ENCODE measurements at places on chromosomes 2 and 18. TPM values are rescaled to one million over a fixed set of nuclear protein-coding genes. Genes with fewer than 3 reads are reported as not detected.

The DYNAP gene
- not detected for polyA plus RNA-seq

The ANKZF1 gene
- 85.0 TPM for polyA plus RNA-seq

The BMP10 gene
- polyA plus RNA-seq, result not detected

The TAF1B gene
- polyA plus RNA-seq, result 2.3 TPM

- no peaks in the 10 kb centered on the region for H3K36me3 ChIP-seq
- H3K27me3 ChIP-seq, result no peaks in the 10 kb centered on the region
- no peak for DNase-seq
- no peak overlapping the region for H3K27ac ChIP-seq
Observed at GRCh38 chr2:109487871-109488655, 125.7 kb downstream of the SEPTIN10 start.

DNA sequence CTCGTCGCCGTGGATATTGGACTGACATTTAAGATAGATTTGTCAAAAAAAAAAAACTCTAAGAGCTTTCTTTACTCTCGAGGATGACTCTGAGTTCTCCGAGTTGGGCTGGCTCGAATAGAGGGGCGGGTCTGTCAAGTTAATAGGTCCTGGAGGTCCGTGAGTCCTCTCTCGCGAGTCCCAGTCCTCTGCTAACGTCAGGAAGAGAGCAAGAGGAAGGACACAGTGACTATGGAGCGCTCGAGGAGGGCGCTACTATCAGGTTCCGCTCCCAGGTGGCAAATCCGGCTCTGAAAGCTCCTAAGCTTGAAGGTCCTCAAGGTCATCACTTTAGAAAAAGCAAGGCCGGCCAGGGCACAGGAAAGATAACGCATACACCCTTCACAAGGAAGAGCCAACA lies 404 bp upstream of the AKAIN1 start:
- H3K36me3 ChIP-seq, result no peaks in the 10 kb centered on the region
- H3K27me3 ChIP-seq, result peaks cover 9% of the 10 kb centered on the region
- no peak overlapping the region for H3K4me3 ChIP-seq
- no peak for DNase-seq
- no peaks in the 10 kb centered on the region for H3K4me1 ChIP-seq
- H3K27ac ChIP-seq, result no peak overlapping the region

- no peaks in the 10 kb centered on the region for H3K4me1 ChIP-seq
- H3K36me3 ChIP-seq, result no peaks in the 10 kb centered on the region
- no peak overlapping the region for H3K4me3 ChIP-seq
- no peak for DNase-seq
- H3K27ac ChIP-seq, result peak overlapping the region; percentile 75
- no peaks in the 10 kb centered on the region for H3K27me3 ChIP-seq
Observed at GRCh38 chr2:43085929-43086328, 140.5 kb downstream of the ZFP36L2 start.

- H3K4me3 ChIP-seq, result no peak overlapping the region
- H3K27me3 ChIP-seq, result no peaks in the 10 kb centered on the region
- H3K27ac ChIP-seq, result no peak overlapping the region
Observed at GRCh38 chr18:13409026-13409425, 190.5 kb downstream of the LDLRAD4 start.

GRCh38 chr2:32719430-32719829 lies 91.6 kb downstream of the TTC27 start:
- no peaks in the 10 kb centered on the region for H3K27me3 ChIP-seq
- no peaks in the 10 kb centered on the region for H3K4me1 ChIP-seq
- H3K36me3 ChIP-seq, result no peaks in the 10 kb centered on the region
- no peak overlapping the region for H3K27ac ChIP-seq
- no peak for DNase-seq
- no peak overlapping the region for H3K4me3 ChIP-seq

- DNase-seq, result no peak
- H3K27me3 ChIP-seq, result peaks cover 21% of the 10 kb centered on the region
- no peaks in the 10 kb centered on the region for H3K36me3 ChIP-seq
- H3K4me3 ChIP-seq, result no peak overlapping the region
Observed at GRCh38 chr2:104658144-104658835, 195.6 kb upstream of the POU3F3 start.

- no peaks in the 10 kb centered on the region for H3K27me3 ChIP-seq
- H3K27ac ChIP-seq, result no peak overlapping the region
- no peak for DNase-seq
Observed at GRCh38 chr2:74653589-74653984, 460 bp upstream of the SEMA4F start.

DNA sequence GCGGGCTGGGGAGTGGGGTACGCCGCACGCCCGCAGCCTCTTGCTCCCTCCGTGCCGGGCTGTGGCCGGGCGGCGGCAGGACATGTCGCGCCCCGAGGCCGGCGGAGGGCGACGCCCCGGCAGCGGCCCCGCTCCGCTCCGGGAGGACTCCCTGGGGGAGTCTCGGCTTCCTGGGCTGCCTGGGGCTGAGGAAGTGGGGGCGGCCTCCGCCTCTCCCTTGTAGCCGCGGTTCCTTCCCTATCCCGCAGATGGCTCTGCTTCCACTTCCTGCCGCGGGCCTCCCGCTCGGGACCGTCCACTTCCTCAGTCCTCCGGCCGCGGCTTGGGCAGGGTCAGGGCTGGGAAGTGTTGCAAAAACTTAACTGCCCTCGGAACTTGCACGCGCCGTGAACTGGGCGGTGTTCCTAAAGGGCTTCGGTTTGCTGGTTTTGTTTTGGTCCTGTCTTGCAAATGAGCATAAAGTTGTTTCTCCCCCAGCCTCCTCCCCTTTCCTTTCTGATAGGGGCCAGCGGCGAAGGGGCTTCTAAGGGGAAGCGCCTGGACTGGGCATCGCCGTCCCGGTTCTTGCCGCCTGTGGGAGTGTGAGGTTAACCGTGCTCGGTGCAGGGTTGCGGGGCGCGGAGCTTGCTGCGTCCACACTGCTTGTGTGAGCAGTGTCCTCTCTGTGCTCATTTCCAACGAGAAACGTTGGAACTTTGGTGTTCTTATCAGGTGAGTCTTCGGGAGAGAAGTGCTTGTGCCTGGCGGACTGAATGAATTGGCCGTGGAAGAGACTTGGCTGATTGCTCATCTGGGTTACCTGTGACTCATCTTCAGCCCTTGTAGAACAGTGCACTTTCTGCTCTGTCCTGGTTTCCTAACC lies 600 bp downstream of the RALB start:
- H3K36me3 ChIP-seq, result no peaks in the 10 kb centered on the region
- peak overlapping the region; percentile 92 for H3K4me3 ChIP-seq
- no peaks in the 10 kb centered on the region for H3K27me3 ChIP-seq
- peaks cover 7% of the 10 kb centered on the region for H3K4me1 ChIP-seq

DNA sequence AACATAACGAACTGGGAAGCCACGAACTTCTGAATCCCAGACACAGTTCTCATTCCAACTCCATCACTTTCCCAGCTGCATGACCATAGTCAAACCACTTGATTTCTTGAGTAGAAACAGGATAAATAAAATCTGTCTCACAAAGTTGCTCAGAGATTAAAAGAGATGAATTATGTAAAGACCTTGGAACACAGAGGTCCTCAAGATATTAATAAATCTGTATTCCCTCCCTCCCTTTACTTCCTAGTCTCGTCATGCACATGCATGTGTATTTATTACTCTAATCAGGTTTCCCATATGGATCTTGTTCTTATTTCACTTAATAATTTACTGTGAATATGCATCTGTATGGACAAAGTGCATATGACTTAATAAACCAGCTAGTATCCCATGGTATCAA lies 21.1 kb upstream of the CSRNP3 start:
- no peak overlapping the region for H3K4me3 ChIP-seq
- DNase-seq, result no peak
- no peak overlapping the region for H3K27ac ChIP-seq

GRCh38 chr18:69916412-69916811 lies 31.3 kb downstream of the CD226 start:
- no peaks in the 10 kb centered on the region for H3K4me1 ChIP-seq
- H3K27ac ChIP-seq, result no peak overlapping the region
- no peak for DNase-seq
- no peaks in the 10 kb centered on the region for H3K27me3 ChIP-seq

DNA sequence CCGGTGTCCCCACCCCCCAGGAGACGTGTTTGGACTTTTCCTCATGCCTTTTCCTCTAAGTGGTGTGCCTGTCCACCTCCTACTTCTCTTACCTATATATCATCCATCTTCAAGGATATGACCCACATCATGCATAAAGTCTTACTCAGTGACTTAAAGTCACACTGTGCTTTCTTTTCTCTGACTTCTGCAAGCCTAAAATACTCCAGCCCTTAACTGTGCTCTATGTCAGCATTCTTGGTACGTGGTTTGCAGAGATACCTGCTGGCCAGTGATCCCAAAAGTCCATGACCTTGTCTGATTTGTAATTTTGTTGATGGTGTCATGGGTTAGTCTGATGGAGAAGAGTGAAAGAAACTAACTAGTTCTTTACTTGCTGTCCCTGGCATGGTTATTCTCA lies 393.6 kb upstream of the NRP2 start:
- no peaks in the 10 kb centered on the region for H3K4me1 ChIP-seq
- DNase-seq, result no peak
- no peak overlapping the region for H3K27ac ChIP-seq

- no peaks in the 10 kb centered on the region for H3K36me3 ChIP-seq
- H3K4me3 ChIP-seq, result no peak overlapping the region
- no peaks in the 10 kb centered on the region for H3K4me1 ChIP-seq
- no peak overlapping the region for H3K27ac ChIP-seq
Observed at GRCh38 chr18:59907172-59907571, 7.4 kb downstream of the PMAIP1 start.
